Tibial nerve (tissue), 4 donors: ENCODE measurements at places on chromosomes 1 and 21. TPM values are rescaled to one million over a fixed set of nuclear protein-coding genes. Genes with fewer than 3 reads are reported as not detected.

Gene CACNA1E
- total RNA-seq, result not detected

Gene CBR3
- total RNA-seq, result 51.1 TPM

Gene DDR2
- total RNA-seq, result 120 TPM

Gene UQCRHL
- total RNA-seq, result 1.3 TPM

Gene NEK2
- not detected for total RNA-seq

Gene HAPLN2
- total RNA-seq, result 1.8 TPM

Gene LCE3B
- not detected for total RNA-seq

Gene IL12RB2
- 6.5 TPM for total RNA-seq

Gene NECTIN4
- not detected for total RNA-seq

Gene SLC45A1
- 9.6 TPM for total RNA-seq

Gene SYCP1
- not detected for total RNA-seq

Gene FMN2
- total RNA-seq, result 24.9 TPM

- DNase-seq, result no peak
Observed at GRCh38 chr1:231190456-231190855, 28.6 kb downstream of the TRIM67 start.

- no peak for DNase-seq
Observed at GRCh38 chr21:38847556-38847955, 41.8 kb downstream of the ETS2 start.

- no peak for DNase-seq
Observed at GRCh38 chr1:157137408-157138219, 581 bp downstream of the ETV3 start.

- no peak for DNase-seq
Observed at GRCh38 chr1:41464885-41465284, 19.6 kb downstream of the EDN2 start.

DNA sequence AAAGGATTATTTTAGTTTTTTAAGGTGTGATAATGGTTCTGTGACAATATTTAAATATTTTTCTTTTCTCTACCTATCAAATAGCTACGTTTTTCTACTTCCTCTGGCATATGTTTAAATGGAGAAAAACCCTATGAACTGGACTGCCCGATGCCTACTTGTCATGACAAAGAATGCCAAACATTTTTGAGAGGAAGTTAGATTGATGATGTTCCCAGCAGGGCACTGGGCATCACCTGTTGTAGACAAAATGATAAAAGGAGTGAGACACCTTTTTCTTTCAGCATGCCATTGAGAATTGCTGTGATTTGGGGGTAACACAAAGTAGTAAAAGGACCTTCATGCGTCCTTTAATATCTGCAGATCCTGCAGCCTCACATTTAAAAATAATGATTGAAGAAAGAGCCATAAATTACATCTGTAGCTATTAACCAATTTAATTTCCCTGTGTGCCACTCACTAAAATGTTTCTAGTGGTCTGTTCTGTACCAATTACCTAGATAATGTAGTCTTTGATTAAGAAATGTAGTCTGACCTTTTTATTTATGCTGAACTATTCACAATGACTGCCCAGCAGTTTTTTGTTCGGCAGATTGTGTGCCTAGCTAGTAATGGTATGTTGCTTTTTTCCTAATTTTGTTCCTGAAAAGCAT, 47.6 kb downstream of the RPL5 start:
- DNase-seq, result no peak

DNA sequence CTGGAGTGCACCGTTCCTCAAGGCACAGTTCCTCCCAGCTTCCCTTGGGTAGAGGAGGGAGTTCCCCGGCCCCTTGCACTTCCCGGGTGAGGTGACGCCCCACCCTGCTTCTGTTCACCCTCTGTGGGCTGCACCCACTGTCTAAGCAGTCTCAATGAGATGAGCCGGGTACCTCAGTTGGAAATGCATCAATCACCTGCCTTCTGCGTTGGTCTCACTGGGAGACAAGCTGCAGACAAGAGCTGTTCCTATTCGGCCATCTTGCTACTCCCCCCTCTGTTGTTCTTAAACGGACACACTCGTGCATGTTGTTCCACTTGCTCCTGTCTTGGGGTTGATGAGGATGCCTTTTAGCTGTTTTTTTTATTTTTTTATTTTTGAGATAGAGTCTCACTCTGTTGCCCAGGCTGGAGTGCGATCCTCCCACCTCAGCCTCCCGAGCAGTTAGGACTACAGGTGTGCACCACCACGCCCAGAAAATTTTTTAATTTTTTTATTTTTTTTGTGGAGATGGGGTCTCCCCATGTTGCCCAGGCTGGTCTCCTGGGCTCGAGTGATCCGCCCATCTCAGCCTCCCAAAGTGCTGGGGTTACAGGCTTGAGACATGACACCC, 3.0 kb upstream of the MORC3 start:
- no peak for DNase-seq

DNA sequence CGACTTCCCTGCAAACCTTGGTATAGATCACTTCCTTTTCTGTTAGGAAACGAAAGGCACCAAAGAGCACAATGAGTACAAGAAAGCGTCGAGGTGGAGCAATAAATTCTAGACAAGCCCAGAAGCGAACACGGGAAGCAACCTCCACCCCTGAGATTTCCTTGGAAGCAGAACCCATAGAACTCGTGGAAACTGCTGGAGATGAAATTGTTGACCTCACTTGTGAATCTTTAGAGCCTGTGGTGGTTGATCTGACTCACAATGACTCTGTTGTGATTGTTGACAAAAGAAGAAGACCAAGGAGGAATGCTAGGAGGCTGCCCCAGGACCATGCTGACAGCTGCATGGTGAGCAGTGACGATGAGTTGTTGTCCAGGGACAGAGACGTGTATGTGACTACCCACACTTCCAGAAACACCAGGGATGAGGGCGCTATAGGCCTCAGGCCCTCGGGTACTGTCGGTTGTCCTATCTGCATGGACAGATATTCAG, 18.5 kb downstream of the FAM89A start:
- DNase-seq, result no peak

- DNase-seq, result no peak
Observed at GRCh38 chr1:231566496-231566895, 38.0 kb downstream of the TSNAX start.

GRCh38 chr1:9345922-9346321, 53.2 kb downstream of the SPSB1 start:
- no peak for DNase-seq

DNA sequence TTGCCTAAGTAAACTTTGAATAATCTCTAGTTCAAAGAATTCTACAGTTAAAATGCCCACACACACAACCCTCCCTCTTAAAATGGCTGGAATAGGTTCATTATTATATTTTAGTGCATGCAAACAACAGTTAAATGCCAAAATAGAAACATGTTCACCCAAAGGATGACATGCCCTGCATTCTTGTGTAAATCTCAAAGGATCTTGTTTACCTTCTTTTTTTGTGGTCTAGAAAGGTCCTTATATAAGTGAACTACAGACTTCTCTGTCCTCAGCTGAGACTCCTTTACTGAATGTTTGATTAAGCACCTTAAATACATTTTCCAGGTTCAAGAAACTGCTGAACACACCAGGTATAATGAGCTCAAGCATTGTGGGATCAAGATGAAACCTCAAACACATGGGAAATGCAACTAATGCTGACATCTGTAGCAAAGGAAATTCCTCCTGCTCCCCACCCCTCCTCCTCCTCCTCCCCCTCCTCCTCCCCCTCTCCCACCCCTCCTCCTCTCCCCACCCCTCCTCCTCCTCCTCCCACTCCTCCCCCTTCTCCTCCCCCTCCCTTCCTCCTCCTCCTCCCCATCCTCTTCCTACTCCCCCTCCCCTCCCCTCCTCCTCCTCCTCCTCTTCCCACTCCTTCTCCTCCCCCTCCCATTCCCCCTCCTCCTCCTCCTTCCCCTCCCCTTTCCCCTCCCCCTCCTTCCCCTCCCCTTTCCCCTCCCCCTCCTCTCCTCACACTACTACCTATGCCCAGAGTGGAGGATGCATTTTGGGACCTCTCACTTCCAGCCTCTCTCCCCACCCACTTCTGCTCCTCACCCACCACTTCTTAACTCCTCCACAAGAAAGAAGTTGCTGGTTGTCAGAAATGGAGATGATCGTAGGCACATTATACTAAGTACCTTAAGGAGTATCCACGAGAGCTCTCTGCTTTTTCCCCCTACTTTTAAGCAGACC, 233.9 kb downstream of the MRPL39 start:
- no peak for DNase-seq

GRCh38 chr1:245772325-245772724, 617.5 kb downstream of the KIF26B start:
- no peak for DNase-seq

- DNase-seq, result no peak
Observed at GRCh38 chr1:73176902-73177301, 894.6 kb upstream of the NEGR1 start.

- no peak for DNase-seq
Observed at GRCh38 chr1:202117898-202118371, 4.8 kb upstream of the GPR37L1 start.

- DNase-seq, result no peak
Observed at GRCh38 chr1:28811766-28812668, at the start of gene OPRD1. Gene OPRD1 (plus strand): TSS chr1:28812170. CDS start chr1:28812384, 214 bp downstream.

DNA sequence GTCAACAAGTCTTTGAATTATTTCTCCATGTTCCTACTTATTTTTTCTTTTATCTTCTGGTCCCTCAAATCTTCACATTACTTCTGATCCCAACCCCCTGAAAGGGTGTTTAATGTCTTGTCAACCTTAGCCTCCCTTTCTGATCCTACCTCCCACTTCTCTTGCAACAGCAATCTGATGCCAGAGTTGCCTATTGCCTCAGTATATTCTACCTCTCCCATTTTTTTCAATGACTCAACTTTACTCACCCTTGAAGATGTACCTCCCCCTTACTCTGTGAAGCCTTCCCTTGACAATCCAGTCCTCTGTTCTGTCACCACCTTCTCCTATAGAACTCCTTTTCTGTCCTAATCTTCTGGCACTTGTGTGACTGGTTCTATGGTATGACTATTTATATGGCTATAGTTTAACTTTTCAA, 99.5 kb upstream of the CD55 start:
- no peak for DNase-seq

- no peak for DNase-seq
Observed at GRCh38 chr1:59554752-59555151, 257.9 kb downstream of the FGGY start.

DNA sequence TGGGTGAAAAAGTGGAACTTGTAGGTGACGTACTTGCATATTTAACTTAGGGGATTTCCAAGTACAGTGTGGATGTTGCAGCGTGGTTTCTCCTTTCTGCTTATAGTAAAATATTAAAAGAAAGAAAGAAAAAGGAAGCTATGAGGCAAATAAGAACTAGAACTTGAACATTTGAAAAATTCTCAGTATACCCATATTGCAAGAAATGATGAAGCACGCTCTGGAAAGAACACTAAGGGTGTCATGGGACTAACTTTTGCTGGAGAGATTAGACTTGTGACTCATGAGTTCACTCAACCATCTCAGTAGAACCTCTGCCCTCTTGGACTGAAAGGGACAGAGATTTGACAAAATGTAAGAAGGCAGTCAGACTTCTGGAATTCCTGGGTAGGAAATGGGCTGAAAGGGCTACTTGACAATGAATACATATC, 704.5 kb upstream of the ADGRL4 start:
- DNase-seq, result no peak
